Fibroblast of skin of back (primary cell): ENCODE measurements at places on chromosomes 2 and 18.

GRCh38 chr2:70691497-70692140 is 76.4 kb downstream of the ADD2 start:
- no peak for DNase-seq

DNA sequence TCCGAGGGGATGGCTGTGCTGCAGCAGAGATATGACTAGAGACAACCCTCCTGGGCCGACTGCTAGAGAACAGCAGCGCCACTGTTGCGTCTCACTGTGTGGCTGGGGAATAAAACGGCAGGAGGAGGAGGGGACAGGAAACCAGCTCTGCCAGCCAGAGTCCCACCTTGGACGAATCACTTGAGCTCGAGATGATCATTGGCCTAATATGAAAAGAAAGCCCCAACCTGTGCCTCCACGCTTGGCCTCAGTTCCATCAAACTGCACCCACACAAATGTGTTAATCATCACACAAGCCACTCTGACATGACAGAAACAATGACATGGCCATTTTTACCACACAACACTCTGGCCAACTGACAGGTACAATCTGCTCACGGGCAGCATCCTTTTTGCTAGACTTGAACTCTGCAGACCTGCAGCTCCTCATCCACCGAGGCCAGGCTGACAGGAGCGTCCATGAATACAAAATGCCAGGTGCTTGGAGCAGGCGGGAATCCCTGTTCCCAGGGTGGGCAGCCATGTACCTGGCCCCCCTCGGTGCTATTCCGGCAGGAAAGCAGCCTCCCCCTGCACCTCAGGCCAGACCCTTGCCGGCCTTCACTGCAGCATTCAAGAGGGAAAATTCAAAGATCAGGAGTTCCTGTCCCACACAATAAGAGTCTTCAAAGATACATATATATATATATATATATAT is 52.3 kb downstream of the PARD6G start:
- no peak for DNase-seq

GRCh38 chr18:13219593-13220159 is 1.1 kb downstream of the LDLRAD4 start:
- no peak for DNase-seq

GRCh38 chr2:146633159-146633558 is 1211.7 kb upstream of the ACVR2A start:
- DNase-seq = no peak

DNA sequence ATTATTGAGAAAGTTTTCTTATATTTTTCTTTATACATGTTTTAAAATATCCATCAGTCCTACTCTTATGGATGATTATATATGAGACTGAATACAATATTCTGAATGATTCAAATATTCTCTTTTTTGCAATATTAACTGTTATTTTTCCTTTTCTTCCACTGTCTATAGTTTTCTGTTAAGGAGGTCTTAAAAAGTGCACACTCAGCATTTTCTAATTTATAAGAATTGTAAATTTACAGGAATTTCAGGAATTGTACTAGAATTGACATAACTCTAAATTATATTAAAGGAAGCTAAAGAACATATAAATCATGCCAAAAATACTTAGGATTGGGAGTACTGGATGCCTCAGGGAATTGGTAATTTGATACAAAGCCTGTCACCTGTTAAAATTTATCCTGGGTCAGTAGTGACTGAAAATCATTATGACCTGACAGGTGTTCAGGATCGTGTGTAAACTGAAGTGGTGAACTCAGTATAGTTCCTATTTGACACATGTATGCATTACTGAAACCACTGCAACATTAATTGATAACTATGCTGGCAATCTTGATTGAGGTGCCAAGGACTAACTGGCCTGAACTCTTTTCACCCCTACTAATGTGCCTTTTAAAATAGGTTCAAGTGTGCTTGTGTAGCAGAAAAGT is 30.4 kb downstream of the MSTN start:
- DNase-seq = no peak

- DNase-seq = no peak
These were observed 6.2 kb downstream of the PXDN start for GRCh38 chr2:1738163-1738562.

DNA sequence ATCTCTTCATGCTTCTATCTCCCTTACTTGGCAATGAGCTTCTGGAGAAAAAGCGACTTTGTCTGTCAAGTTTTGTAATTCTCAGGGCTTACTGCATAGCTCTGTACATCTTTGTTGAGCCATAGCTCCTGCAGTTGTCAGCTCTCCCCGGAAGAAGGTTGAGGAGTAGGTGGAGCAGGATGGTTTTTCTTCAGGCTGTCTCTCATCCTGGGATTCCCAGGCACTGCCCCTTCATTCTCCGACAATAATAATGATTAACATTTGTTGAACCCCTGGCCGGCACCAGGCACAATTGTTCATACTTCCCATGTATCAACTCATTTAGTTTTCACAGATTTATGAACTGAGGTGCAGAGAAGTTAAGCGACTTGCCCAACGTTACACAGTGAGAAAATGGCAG is 23.5 kb upstream of the RHOB start:
- DNase-seq = no peak

DNA sequence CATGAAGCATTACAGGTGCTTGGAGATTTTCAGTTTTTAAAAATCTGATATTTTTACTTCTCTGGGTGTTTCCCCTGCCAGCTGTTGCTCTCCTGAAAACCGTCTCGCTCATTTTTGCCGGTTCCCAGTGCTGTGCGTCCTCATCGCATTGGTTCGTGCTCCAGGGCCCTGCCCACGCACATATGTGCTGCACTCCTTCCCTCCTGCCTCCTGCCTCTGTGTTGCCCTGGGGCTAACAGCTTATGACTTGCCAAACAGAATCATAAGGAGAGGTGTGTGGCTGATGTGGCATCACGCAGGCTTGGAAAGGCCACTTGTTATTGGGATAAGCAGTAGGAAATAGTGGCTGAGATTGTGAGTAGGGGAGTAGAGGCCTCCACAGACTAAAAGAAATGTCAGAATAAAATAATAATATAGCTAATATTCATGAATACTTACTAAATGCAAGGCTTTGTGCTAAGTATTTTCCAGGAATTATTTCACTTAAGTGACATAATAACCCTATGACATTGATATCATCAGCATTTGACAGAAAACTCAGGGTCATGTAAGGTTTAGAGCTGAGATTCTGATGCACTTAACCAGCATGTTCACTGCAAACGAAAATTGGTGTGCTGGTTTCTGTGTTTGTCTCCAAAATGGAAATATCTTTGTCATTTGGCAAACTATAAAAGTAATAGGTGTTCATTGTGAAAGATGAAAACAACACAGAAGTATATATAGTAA is 53.5 kb downstream of the SLC4A1AP start:
- peak; percentile 42 for DNase-seq

- DNase-seq = no peak
These were observed 287.7 kb downstream of the PIK3C3 start for GRCh38 chr18:42242758-42243157.

DNA sequence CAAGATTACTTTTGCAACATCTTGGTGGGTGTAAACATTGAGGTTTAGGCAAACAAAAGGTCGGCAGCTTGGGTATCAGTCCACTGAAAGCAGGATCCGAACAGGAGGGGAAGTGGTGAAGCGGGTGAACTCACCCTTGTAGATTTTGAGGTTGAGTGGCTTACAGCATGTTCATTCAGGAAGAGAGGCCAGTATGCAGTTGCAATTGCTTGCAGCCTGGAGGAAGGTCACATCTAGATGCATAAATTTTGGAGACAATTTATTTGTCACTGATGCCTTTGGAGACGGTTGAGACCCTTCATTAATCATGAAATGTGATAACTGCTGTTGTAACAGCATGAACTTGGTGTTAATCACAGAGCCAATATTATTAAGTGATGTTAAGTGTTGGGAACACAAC is 131.1 kb downstream of the LTBP1 start:
- DNase-seq = no peak

DNA sequence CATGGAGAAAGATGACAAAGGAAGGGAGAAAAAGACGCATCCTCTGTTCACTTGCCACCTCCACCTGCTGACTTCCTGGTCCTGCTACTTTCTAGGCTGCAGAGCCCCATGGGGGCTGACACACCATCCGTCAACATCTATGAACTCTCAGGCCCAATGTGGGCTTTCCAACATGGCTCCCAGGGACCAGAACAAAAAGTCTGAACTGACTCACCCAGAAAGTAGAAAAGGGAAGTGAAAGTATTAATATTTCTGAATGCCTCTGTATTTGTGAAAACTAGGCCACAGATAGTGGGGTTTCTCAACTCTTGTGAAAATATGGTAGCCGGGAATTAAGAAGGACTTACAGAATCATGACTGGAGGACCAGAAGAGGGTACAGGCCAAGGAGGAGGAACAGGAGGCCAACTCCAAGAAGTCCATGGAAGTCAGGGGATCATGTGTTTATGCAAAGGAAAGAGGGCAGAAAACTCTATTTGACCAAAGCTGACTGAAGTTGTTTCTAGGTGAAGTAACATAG is 123.1 kb upstream of the CAB39 start:
- DNase-seq = no peak
